ENCODE measurements at places on chromosomes 5 and 9.

DNA sequence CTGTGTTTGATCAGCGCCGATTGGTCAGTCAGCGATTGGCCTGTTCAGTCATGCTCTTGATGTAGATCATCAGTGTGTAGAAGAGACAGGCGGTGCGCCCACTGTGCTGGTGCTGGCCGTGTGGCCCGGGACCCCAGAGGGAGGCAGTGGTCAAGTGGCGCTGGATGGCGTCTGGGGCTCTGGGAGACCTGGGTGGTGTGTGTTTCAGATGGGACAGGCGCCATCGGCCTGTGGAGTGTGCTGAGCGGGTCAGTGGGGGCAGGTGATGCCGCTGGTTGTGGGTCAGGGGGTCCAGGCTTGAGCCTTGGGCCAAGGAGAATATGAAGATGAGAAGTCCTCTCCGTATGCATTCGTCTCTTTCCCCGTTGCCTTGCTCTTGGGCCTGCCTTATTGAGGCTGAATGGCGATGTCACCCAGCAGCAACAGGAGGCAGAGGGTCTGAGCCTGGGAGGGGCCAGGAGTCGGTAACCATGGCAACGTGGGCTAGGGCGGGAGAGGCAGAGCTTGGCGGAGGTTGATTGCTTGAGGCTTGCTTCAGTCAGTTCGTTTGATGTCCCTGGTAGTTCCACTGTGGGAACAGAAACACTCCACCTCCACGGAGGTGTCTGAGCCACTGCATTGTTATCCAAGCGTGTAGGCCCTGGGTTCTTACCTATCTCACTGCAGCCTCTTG, 117.8 kb upstream of the CACNA1B start:
- no peak for DNase-seq

DNA sequence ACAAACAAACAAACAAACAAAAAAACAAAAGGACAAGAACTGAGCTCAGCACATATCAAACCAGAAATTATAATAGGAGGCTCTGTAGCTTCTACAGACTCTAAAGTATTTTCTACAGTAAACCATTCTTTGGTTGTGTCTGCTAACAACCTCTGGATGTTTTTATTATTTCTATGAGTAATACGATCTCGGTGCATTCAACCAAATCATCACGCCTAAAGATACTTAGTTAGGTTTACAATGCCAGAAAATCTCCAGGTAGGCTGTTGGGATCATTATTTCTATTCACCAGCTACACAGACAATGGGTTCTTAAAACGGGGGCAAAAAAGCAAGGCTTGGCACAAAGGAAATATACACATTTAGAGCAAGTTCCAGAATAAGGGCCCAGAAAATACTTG, 41.6 kb upstream of the ALDOB start:
- no peak for DNase-seq

GRCh38 chr9:126842977-126843799, 17.3 kb upstream of the ZBTB34 start:
- no peak for DNase-seq

GRCh38 chr5:93611976-93612854, 29.2 kb downstream of the NR2F1 start:
- DNase-seq, result no peak

DNA sequence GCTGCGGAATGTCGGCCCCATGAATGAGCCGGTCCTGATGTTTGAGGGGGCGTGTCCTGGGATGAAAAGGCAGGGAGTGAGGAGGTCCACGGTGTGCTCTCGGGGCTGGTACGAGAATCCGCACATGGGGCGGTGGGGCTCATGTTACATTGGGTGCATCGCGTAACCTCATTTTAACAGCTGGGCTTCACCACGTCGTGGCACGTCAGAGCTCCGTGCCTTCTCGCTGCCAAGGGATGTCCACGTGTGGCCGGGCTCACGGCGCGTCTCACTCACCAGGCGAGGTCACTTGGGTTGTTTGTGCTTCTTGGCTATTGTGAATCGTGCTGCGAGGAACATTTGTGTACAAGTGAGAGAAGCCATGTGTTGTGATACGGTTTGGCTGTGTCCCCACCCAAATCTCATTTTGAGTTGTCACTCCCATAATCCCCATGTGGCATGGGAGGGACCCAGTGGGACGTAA, 29.1 kb upstream of the IRX4 start:
- DNase-seq, result no peak

DNA sequence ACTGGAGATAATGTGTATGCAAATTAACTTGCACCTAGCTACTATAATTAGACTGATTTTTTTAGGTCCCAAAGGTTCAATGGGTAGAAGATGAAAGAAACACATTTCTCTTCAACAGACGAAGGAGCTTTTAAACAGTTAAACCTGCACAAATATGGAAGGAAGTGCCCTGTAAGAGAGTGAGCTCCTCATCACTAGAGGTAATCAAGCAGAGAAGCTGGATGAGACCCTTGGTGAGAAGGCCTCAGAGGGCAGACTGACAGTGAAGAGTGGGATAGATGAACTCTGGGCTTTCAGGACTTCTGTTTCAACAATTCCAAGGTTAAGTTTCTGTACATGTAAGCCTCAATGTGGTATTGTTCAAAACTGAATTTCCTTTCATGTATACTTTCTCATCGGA, 23.2 kb downstream of the PTPN3 start:
- no peak for DNase-seq

GRCh38 chr5:179346401-179346800, 1.1 kb upstream of the ADAMTS2 start:
- no peak for DNase-seq

GRCh38 chr9:72551306-72551705, 29.9 kb downstream of the TMC1 start:
- DNase-seq, result no peak

DNA sequence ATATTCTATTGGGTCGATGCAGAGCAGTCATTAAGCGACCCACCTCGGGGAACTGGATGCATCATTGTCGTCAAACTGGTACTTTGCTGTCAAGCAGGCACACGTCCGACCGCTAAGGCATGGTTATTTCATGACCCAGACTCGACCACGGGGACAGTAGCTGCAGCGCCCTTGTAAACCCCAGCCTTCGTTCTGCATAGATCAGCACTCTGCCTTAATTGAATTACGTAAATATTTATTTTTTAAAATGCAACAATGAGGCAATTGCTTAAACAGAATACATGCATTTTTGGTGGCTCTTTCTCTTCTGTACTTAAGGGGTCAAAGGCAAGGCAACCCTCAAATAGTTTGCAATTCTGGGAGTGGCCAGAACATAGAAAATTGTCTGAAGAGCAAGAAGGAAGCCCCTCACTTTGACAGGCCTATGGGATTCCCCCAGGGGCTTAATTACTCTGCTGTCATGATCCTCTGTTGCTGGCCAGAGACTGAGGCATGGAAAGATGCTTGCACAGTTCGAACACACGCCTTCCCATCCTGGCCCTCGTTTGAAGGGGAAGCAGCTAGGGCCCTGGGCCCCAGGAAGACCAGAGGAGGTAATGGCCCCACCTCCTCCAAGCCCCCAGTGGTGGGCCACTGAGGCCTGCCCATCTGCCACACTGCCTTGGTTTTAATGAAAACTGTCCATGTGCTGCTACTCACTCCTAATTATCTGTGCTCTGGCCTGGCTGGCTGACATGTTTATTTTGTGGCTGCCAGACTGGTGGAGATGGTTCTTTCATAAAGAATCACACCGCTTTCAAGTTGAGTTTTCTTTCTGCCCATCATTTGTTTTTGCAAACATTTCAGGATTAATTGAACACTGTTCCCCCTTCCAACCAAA, 169.7 kb upstream of the MAST4 start:
- DNase-seq, result no peak

- DNase-seq, result no peak
Measured at GRCh38 chr5:175526691-175527090, 48.3 kb downstream of the SFXN1 start.

GRCh38 chr5:139360384-139360783, 18.7 kb downstream of the PAIP2 start:
- DNase-seq, result no peak

- no peak for DNase-seq
Measured at GRCh38 chr5:146860213-146860893, 18.2 kb downstream of the PPP2R2B start.

GRCh38 chr9:9749591-9749990, 863.2 kb downstream of the PTPRD start:
- no peak for DNase-seq

DNA sequence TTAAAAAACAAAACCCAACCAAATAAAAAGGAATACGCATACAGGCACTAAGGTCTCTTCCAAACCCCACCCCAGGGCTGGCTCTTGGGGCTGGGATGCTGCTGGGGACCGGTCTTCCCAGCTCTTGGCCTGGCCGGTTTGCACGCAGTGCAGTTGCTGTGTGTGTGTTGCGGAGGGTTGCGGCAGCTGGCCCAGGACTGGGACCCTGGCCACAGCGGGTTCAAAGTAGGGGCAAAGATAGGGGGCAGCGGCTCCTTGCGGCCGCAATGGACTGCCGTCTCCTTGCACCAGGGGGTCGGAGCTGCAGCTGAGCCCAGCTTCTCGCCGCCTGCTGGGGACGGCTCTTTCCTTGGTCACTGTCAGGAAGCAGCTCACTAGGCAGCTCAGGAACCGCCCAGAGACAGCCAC, 5.0 kb downstream of the DMRT3 start:
- DNase-seq, result no peak

DNA sequence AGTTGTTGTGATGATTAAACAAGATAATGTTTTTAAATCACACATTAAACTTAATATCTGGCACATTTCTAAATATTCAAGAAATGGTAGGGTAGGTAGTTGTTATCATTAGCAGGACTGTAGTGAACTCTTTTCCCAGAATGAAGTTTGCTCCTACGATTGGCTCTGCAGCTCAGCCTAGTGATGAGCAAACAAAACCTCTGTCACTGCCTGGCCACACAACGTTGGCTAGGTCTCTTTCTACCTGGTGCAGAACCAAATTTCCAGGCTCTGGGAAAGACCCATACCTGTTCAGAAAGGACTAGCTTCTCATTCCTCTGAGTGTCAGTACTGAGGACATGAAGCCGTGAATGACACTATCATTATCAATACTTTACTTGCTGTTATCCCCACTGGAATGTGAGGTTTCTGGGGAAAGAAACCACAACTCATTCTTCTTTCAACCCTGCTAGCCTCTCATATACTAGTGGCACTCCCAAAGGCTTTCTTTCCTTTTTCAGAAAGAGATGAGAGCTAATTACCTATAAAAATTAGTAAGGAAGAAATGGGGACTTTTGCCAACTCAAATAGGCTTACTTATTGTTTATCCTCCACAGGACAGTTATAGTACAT, 219.3 kb upstream of the TRIM32 start:
- DNase-seq, result no peak

DNA sequence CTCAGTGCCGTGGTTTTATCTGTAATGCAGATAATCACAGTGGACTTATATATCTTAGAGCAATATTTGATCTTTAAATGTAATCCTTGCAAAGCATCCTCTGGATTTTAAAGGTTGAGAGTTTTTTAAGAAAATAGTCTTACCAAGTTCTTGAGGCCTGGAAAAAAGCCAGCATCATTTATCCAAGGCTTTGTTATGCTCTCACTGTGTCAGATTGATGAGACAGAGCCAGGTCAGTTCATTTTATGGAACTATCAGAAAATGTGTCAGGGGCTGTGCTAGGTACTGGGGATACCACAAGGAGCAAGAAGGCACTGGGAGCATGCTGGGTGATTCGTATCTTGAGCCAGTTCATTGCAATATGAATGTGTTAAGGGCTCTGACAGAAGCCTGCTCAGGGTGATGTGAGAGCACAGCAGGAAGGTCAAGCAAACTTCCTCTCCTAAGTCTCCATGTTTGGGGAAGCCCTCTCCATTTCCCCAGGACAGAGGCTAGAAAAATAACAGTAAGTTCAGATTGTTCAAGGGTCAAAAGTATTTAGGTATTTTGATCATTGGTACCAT, 19.7 kb downstream of the C7 start:
- no peak for DNase-seq

- no peak for DNase-seq
Measured at GRCh38 chr5:33425314-33425713, 15.5 kb upstream of the TARS1 start.

GRCh38 chr5:176391999-176392398, 3.4 kb downstream of the HIGD2A start:
- DNase-seq, result no peak

GRCh38 chr5:95557841-95558240, 2.9 kb downstream of the ARSK start:
- no peak for DNase-seq

- no peak for DNase-seq
Measured at GRCh38 chr9:73805853-73806458, 654.3 kb downstream of the ANXA1 start.

DNA sequence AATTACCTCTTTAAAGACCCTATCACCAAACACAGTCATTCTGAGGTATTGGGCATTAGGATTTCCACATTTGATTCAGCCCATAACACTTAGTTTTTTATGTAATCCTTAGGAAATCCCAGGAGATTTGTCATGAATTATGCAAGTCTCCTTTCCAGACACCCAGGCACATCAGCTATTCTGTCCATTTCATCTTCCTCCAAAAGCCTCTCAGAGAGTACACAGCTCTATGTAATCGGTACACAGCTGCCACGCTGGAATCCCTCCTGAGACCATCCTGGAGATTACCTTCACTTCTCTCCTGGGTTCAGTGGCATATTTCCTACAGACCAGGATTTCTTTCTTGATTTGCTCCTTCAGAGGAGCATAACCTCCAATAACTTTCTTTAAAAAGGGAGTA, 2309.8 kb upstream of the WWC1 start:
- no peak for DNase-seq

DNA sequence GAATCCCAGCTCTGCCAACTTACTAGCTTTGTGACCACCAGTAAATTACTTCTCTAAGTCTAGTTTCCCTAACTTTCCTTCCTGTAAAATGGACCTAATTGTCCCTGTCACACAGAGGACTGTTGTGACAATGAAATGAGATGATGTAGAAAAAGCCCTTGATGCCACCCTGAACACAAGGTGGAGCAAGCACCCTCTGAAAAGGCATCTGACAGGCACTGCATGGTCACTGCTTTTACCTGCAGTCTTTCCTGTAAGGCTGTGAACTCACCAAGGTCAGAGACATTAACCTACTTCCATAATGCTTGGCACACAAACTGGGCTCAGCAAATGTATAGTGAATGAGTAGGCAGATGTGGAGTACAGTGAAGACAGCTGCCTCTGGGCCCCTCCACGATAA, 6.1 kb downstream of the SLC31A2 start:
- no peak for DNase-seq

DNA sequence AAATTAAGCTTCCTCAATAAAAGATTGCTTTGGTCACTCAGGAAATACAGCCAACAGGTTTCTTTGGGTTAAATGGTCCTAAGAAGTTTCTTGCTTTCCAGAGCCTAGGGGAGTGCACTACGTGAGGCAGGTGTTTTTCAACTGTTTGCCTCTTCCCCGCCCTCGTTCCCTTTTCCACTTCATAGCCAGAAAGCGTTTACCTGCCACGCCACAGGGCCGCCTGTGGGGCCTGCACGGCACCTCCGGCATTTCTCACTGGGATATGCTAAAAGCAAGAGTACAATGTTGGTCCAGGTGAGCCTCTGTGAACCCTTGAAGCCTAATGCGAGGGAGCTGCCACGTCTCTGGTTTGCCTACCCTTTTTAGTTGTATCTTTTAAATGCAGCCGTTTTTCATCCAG, 167.6 kb upstream of the OTULINL start:
- DNase-seq, result no peak

Data from SW 1271 (cell line).